NCI-H2107 (cell line): ENCODE measurements at places on chromosomes 2 and 18.

GRCh38 chr2:2650608-2651375, 319.7 kb upstream of the MYT1L start:
- DNase-seq = no peak

DNA sequence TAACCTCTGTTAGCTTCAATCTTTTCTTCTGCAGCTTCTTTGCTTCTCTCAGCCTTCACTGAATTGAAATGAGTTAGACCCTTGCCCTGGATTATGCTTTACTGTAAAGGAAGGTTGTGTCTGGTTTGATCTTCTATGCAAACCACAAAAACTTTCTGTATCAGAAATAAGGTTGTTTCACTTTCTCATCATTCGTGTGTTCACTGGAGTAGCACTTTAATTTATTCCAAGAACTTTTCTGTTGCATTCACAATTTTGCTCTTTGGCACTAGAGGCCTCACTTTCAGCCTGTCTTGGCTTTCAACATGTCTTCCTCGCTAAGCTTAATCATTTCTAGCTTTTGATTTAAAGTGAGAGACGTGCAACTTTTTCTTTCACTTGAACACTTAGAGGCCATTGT, 365.3 kb downstream of the TDRD15 start:
- no peak for DNase-seq

DNA sequence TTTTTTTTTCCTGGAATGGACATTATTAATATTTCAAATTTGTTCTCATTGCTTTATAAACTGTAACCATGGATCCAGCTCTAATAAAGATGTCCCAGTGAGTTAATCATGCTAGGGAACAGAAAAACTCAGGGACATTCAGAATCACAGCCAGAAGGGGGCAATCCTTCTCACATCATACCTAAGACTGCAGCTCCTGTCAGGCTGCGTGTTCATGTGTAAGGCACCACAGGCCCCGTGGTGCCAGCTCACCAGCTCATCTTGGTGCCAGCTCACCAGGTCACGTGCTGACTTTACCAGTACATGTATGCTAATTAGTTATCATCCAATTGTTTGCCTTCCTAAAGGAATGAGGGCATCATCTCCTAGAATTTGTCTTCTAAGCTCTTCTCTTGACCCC, 84.7 kb upstream of the NEDD4L start:
- peak; percentile 28 for DNase-seq

- DNase-seq = no peak
Observed at GRCh38 chr2:28350196-28350595, 42.5 kb upstream of the FOSL2 start.

DNA sequence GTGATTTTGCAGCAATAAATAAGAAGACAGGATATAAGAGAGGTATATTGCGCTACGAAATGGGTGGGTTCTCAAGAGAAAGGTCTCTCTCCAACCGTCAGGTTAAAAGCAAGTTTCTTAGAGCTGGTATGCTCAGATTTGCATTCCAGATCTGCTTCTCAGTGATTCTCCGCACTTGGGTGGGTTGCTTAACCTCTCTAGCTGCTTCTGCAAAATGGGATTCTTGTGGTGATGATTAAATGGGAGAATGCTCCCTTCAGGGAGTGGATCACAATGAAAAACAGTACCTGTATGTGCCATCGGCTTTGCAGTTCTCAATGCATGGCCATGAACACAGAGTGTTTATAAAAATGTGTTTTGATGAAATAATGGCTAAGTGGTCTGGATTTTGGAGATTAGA, 477.7 kb downstream of the TNS1 start:
- DNase-seq = no peak

- no peak for DNase-seq
Observed at GRCh38 chr2:119434664-119435063, 3.0 kb downstream of the TMEM37 start.

DNA sequence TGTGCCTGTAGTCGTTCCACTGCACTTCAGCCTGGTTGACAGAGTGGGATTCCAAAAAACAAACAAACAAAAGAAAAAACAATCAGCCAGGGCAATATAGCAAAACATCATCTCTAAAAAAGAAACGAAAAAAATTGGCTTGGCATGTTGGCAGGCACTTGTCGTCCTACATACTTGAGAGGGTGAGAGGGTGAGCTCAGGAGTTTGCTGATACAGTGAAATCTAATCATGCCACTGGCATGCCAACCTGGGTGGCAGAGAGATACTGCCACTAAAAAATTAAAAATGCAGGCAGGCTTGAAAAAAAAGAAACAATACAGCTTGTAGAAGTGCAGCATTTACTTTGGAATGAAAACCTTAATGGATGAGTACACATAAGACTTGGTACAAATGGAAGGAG, 282.9 kb upstream of the RGPD4 start:
- no peak for DNase-seq

DNA sequence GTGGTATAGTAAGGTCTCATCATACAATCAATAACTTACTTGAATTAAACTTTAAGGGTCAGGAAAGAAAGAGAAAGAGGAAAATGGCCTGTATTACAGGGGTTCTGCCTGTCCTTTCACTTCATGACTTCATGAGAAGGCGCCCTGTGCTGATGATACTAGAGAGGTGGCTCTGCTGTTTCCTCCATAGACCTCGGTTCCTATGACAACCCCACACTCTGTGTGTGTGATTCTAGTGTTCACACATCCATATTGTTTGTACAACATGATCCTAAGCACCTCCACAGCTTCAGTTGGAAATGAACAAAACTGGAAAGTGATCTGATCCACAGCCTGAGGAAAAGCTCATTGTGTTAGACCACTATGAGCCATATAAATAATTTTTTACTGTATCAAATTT, 7.0 kb upstream of the REEP1 start:
- no peak for DNase-seq

DNA sequence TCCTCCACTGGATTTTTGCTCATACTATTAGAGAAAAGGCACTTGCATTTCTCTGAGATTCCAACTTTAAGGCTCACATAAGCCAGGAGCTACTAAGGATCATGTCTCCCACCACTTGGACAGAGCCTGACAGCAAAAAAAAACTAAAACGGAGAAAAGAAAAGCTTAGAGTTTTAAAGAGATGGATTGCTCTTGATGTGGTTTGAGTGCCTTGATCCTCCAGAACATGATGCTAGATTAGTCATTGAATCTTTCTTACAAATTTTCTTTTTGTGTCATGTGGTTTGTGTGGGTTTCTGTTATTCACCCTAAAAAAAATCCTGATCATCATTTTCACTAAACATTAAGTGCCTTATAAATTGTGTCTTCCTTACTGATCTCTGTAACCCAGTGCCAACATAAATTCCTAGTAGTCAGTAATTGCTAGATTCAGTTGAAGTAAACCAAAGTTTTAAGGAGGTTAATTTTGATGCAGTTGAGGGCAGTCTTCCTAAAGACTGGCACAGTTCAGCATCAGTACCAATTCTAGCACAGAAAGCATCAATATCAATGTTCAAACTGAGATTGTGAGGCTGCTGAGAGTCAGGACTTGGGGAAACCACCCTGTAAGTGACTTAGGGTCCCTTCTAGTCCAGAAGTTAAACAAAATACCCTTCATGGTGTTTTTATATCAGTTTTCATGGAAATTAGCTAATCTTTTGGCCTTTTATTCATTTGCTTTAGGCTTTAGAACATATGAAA, 206.3 kb downstream of the RAD51AP2 start:
- no peak for DNase-seq

DNA sequence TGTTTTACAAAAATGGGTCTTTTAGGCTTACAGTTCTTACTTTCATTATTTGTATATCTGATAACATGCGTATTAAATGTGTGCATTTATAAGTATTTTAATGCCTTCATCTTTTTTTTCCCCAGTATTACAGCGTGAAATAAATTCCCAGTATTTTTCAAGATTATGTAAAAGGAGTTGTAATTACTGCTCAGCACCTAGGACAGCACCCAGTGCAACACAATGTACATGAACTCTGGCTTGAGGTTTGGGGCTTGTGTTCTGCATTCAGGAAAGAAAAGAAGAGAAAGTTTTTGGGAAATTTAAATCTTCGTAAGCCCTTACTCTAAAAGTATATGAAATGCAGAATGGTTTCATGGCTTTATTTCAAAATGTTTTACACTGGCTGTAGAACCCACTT, 16.7 kb downstream of the ZNF638 start:
- DNase-seq = no peak

DNA sequence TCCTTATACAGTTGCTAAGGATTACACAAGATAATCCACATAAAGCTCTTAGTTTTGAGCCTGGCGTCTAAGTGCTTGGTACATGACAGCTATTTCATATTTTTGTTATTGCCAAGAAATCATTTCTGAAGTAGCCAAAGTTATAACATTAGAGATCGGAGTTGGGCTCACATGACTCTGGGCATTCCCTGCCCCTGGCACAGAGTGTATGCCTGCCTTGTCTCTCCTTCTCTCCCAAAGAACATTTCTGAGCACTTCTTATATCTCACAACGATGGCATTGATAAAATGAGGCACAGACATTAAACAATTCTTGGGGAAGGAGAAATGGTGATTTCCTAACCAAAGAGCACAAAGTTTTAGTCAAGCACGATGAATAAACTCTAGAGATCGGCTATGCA, 87.7 kb upstream of the DDX18 start:
- no peak for DNase-seq

DNA sequence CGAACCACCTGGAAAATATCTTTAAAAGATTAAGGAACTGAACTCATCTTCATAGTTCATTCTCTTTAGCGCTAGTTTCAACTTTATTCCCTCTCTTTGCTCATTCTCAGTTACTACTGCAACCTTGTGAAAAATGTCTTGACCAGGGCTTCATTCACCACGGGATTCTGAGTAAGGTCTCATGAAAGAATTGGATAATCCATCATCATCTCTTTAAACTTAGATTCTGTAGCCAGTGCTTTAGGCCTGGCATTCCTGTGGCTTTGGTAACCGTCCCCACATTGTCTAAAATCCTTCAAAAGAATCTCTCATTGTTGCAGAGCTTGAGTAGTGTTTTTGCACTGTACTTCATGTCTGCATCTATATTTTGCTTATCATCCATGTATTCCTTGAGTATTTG, 229.5 kb downstream of the ETAA1 start:
- DNase-seq = no peak

GRCh38 chr18:59057969-59058368, 81.7 kb upstream of the SEC11C start:
- DNase-seq = no peak

- DNase-seq = no peak
Observed at GRCh38 chr2:45432406-45432805, 178.7 kb downstream of the SRBD1 start.

GRCh38 chr2:203683932-203684556, 22.4 kb upstream of the CD28 start:
- no peak for DNase-seq
